SW480 (cell line): ENCODE measurements at places on chromosomes 13 and 19.

DNA sequence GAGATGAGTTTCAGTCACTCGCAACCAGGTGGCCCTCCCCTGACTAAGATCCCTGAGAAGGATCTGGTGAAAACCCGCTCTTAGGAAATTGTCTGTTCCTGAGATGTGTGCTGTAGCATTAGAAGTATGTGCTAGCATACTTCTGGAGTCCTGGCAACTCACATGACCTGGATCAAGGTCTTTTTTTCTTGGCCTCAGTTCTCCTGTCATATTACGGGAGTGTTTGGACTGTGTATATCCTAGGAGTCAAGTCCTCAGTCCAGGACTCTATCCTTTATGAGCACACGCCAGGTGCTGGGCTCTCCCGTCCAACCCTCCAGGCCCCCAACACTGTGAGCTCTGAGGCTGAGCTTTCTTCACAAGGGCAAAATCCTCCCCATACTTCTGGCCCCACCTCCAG lies 156.4 kb downstream of the UQCRFS1 start:
- no peak for DNase-seq

GRCh38 chr13:96090240-96091101 lies 564 bp downstream of the HS6ST3 start:
- no peak for DNase-seq

- no peak for DNase-seq
These were observed 198.6 kb downstream of the TEX29 start for GRCh38 chr13:111519041-111519440.

GRCh38 chr19:44765033-44765948 lies 12.4 kb upstream of the CBLC start:
- DNase-seq: no peak

- peak; percentile 90 for DNase-seq
These were observed 35.9 kb downstream of the RAB20 start for GRCh38 chr13:110525328-110526319.

- no peak for DNase-seq
These were observed 2.4 kb downstream of the CTXN1 start for GRCh38 chr19:7923295-7924191.

DNA sequence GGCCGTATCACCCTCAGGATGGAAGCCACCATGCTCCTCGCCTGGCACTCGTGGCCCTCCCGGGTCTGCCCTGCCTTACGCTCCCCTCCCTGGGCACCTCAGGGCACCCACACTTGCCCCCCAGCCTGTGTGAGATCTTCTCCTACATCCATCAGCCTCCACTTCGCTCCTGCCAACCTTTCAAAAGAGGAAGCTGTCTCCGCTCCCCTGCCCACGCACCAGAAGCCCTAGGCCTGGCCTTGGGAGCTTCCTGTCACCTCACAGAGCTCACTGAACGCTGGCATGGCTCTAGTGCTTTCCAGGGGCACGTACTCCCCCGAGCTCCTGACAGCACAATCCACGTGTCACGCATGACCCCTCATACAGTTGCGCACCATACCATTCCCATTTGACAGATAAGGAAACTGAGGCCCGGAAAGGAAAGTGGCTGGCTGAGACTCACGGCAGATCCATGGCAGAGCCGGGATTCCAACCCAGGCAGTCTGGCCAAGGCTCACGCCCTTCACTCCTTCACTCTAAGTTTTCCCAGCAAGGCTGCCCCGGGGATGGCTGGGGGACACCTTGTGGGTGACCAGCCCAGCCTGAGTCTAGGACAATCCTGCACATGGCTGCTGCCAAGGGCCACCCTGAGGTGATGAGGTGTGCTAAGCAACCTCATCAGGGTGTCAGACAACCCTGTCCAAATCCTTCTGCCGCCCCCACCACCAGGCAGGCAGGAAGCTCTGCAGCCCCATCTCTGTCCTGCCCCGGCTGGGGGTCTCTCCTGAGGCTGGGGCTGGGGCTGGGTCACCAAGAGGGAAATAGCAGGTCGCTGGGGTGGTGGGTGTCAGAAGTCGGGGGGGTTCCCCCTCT lies 19.3 kb downstream of the PPP1R12C start:
- DNase-seq: no peak
